ENCODE measurements at places on chromosomes 16 and 17. TPM values are rescaled to one million over a fixed set of nuclear protein-coding genes. Genes with fewer than 3 reads are reported as not detected.

DNA sequence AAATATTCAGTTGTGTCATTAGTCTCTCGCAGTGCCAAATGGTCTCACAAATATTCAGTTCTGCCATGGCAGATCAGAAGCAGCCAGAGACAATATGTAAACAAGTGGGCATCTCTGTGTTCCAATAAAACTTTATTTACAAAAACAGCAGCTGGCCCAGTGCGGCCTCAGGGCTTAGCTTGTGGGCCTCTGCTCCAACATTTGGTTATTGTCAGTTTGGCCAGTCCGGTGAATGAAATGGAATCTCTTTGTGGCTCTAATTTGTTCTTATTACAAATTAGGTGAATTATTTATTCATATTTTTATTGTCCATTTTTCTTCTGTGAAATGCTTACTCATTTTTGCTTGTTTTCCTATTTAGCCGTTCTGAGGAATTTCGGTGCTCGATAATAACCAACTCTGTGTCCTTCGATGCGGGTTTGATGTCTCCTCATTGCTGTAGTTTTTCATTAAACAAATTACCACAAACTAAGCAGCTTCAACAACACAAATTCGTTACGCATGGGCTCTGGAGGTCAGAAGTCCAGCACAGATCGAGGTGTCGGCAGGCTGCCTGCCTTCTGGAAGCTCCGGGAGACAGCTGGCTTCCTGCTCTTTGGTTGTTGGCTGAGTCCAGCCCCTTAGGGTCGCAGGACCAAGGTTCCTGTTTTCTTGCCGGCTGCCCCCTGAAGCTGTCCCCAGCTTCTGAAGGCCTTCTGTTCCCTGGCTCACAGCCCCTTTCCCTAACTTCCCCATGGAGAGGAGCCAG lies 4.1 kb upstream of the SLC38A10 start:
- H3K4me1 ChIP-seq = peaks cover 17% of the 10 kb centered on the region
- no peak overlapping the region for H3K4me3 ChIP-seq
- DNase-seq = no peak
- H3K27ac ChIP-seq = no peak overlapping the region
- H3K27me3 ChIP-seq = peaks cover 12% of the 10 kb centered on the region
- peaks cover 5% of the 10 kb centered on the region for H3K36me3 ChIP-seq

DNA sequence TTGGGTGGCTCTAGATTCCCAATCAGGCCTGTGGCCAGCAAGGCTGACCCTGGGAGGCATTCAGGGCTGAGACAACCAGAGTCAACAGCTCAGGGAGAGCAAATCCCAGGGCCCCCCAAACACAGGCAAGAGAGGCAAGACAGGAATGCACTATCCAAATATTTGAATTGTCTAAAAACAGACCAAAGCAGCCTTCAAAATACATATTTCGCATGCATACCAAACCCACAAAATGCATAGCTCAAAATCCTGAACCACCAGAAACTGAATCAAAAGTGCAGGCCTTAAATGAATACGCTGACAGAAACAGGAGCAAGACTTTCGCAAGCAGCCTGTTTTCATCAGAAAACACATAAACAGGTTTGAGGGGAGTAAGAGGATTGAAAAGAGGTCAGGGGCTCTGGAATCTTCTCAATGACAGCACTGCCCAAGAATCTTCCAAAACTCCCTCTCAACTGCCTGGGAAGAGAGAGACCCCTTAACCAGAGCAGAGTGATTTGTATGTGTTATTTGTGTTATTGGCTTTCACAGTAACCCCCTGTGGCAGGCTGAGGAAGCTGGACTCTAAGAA lies 213.6 kb upstream of the CDH5 start:
- no peak overlapping the region for H3K4me3 ChIP-seq
- H3K27ac ChIP-seq = no peak overlapping the region
- H3K4me1 ChIP-seq = peaks cover 15% of the 10 kb centered on the region
- H3K36me3 ChIP-seq = no peaks in the 10 kb centered on the region
- no peak for DNase-seq

- no peaks in the 10 kb centered on the region for H3K36me3 ChIP-seq
- no peak for DNase-seq
- H3K4me3 ChIP-seq = no peak overlapping the region
- no peak overlapping the region for H3K27ac ChIP-seq
- H3K4me1 ChIP-seq = peaks cover 17% of the 10 kb centered on the region
- peaks cover 9% of the 10 kb centered on the region for H3K27me3 ChIP-seq
Observed at GRCh38 chr17:17032131-17032692, 10.0 kb upstream of the MPRIP start.

- no peaks in the 10 kb centered on the region for H3K36me3 ChIP-seq
- no peaks in the 10 kb centered on the region for H3K4me1 ChIP-seq
- no peak for DNase-seq
- no peak overlapping the region for H3K27ac ChIP-seq
Observed at GRCh38 chr17:66733759-66734158, 101.2 kb upstream of the CACNG5 start.

DNA sequence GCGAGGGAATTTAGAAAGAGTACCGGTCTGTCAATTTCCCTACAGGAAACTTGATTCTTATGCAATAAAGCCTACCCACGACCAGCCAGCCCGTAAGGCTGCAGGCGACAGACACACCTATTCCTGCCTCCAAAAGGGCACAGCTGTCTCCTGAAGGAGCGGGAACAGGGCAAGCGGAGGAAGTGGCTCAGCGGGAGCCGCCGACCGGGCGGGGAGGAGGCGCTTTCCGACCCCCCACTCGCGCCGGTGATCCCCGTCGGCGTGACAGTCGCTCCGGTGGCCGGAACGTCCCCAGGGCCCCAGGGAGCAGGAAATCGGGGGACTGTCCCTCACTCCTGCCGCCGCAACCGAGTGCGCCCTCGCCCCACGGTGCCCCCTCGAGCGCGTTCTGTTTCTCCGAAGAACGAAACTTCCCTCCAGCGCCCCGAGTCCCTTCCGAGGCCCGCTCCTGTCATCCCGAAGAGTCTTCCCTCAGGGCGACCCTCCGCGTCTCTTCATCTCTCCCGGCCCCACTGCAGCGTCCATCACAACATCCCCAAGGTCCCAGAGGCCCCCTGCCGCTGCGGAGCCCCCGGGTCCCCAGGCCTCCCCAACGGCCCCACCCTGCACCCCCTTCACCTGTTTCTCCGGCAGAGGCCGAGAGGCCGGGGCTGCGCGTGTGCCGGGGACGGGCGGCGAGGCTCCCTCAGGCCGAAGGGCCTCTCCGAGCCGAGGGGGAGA lies 421 bp downstream of the STAT3 start:
- peaks cover 27% of the 10 kb centered on the region for H3K4me1 ChIP-seq
- H3K4me3 ChIP-seq = peak overlapping the region; percentile 95
- peak overlapping the region; percentile 89 for H3K27ac ChIP-seq
- H3K36me3 ChIP-seq = no peaks in the 10 kb centered on the region
- peaks cover 2% of the 10 kb centered on the region for H3K27me3 ChIP-seq
- DNase-seq = peak; percentile 38

- no peak for DNase-seq
- peak overlapping the region; percentile 70 for H3K4me3 ChIP-seq
- no peak overlapping the region for H3K27ac ChIP-seq
- H3K27me3 ChIP-seq = peaks cover 4% of the 10 kb centered on the region
- H3K4me1 ChIP-seq = peaks cover 38% of the 10 kb centered on the region
- H3K36me3 ChIP-seq = peaks cover 28% of the 10 kb centered on the region
Observed at GRCh38 chr17:39549747-39550573, 57.8 kb downstream of the NEUROD2 start.

DNA sequence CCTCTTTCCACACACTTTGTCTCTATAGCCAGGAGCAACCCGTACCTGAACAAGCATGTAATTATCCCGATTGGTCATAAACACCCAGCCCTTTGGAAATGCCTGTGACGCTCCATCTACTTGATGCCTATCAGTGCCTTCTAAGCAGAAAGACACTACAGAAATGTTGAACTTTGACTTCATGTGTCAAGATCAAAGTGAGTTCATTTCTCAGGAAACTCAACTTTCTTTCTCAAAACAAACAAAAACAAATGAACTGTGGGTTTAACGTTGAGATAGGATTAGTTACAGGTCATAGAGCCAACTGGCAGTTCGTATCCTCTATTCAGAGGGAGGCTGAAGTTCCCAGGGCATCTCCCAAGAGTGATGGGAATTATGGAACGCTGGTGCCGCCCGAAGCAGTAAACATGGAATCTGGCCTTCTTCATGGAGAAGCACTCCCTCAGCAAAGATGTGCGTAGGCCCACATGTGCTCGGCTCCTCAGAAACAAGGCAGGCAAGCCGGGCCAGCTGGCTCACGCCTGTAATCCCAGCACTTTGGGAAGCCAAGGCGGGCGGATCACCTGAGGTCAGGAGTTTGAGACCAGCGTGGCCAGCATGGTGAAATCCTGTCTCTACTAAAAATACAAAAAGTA lies 9.5 kb downstream of the SLC6A4 start:
- H3K4me3 ChIP-seq = no peak overlapping the region
- H3K27ac ChIP-seq = no peak overlapping the region
- peaks cover 5% of the 10 kb centered on the region for H3K27me3 ChIP-seq
- DNase-seq = no peak
- peaks cover 4% of the 10 kb centered on the region for H3K36me3 ChIP-seq

- H3K27ac ChIP-seq = no peak overlapping the region
- H3K4me3 ChIP-seq = no peak overlapping the region
- H3K27me3 ChIP-seq = no peaks in the 10 kb centered on the region
- no peak for DNase-seq
- H3K4me1 ChIP-seq = no peaks in the 10 kb centered on the region
- H3K36me3 ChIP-seq = no peaks in the 10 kb centered on the region
Observed at GRCh38 chr16:61926766-61927165, 109.5 kb downstream of the CDH8 start.

GRCh38 chr16:57244463-57244766 lies 644 bp upstream of the ARL2BP start:
- H3K4me1 ChIP-seq = peaks cover 5% of the 10 kb centered on the region
- peaks cover 17% of the 10 kb centered on the region for H3K36me3 ChIP-seq
- H3K27me3 ChIP-seq = peaks cover 8% of the 10 kb centered on the region
- DNase-seq = no peak
- peak overlapping the region; percentile 91 for H3K27ac ChIP-seq
- H3K4me3 ChIP-seq = peak overlapping the region; percentile 91

DNA sequence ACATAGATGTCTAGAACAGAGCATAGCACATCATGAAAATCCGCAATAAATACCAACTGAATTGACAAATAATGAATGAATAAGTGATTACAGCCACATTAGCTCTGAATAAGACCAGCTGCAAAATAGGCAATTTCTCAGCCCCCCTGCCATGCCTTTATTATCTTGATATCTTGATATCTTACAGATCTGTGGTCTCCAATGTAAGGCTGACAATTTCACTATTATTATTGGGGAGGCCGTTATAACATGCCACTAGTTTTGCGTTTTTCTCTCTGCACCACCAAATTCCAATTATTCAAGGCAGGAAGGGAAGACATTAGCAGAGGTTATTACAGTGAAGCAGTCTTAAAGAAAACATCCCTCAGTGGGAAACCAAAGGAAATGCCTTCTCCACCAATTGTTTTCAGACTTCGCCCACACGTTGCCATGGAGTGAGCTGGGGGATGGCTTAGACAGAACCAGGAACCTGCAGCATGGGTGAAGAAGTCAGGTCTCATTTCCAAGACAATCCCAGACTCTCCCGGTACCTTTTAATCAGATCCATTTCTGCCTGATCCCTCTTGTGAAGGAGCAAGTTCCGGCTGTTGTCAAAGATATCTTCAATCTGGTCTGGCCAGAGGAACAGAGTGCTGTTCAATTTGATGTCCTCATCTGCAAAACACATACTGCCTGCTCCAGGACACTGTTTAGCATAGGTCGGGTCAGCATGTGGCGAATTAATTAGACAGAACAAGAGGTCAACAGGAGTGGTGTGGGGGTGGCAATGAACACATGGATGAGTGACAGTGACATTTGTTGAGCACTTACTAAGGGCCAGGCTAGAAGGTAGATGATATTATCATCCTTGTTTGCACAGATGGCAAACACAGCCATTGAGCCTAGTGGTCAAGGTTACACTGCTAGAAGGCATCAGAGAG lies 46.4 kb downstream of the DNAH3 start:
- no peaks in the 10 kb centered on the region for H3K36me3 ChIP-seq
- H3K4me3 ChIP-seq = peak overlapping the region; percentile 45
- H3K27ac ChIP-seq = peak overlapping the region; percentile 98
- peaks cover 26% of the 10 kb centered on the region for H3K4me1 ChIP-seq

GRCh38 chr16:2078691-2079090 lies 30.9 kb downstream of the TSC2 start:
- peaks cover 3% of the 10 kb centered on the region for H3K4me1 ChIP-seq
- H3K36me3 ChIP-seq = peaks cover 22% of the 10 kb centered on the region
- no peak overlapping the region for H3K27ac ChIP-seq
- no peak for DNase-seq

- H3K36me3 ChIP-seq = no peaks in the 10 kb centered on the region
- H3K4me1 ChIP-seq = peaks cover 23% of the 10 kb centered on the region
- H3K4me3 ChIP-seq = no peak overlapping the region
- peaks cover 2% of the 10 kb centered on the region for H3K27me3 ChIP-seq
- H3K27ac ChIP-seq = peak overlapping the region; percentile 5
Observed at GRCh38 chr16:8943966-8944759, 19.5 kb downstream of the USP7 start.

- H3K4me3 ChIP-seq = no peak overlapping the region
- H3K27ac ChIP-seq = no peak overlapping the region
- peaks cover 3% of the 10 kb centered on the region for H3K27me3 ChIP-seq
- H3K4me1 ChIP-seq = peaks cover 15% of the 10 kb centered on the region
- H3K36me3 ChIP-seq = no peaks in the 10 kb centered on the region
Observed at GRCh38 chr16:46746821-46747776, 1.0 kb downstream of the MYLK3 start.

- no peak for DNase-seq
Observed at GRCh38 chr16:4597174-4597573, 17.5 kb downstream of the UBALD1 start.

DNA sequence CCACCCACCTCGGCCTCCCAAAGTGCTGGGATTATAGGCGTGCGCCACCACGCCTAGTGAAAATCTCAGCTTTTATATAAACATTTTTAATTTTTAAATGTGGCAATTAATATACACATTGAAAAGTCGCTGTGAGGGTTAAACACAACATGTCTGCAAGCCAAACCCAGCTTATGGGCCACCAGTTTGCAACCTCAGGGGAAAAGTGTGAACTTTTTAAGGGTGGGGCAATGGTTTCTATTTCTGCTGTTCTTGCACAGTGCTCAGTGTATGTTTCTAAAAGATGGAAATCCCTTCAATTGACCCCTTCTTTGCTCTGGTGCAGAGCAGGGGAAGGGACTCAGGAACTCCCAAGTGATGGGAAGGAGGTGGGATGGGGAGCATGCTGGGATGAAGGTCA lies 18.3 kb upstream of the SUPT4H1 start:
- H3K27ac ChIP-seq = no peak overlapping the region
- H3K27me3 ChIP-seq = peaks cover 1% of the 10 kb centered on the region
- no peak overlapping the region for H3K4me3 ChIP-seq
- H3K4me1 ChIP-seq = peaks cover 7% of the 10 kb centered on the region

The SLFN14 gene
- total RNA-seq = 0.95 TPM

The KRTAP2-4 gene
- not detected for total RNA-seq

The BIRC5 gene
- 22.0 TPM for total RNA-seq

The CPNE2 gene
- total RNA-seq = 145 TPM

The HLF gene
- total RNA-seq = not detected

The SLC12A3 gene
- total RNA-seq = not detected

The CARD14 gene
- 0.64 TPM for total RNA-seq

The CDH5 gene
- total RNA-seq = 1,308 TPM

Measured in endothelial cell (in vitro differentiated cells).